Effector memory CD8-positive, alpha-beta T cell (primary cell): ENCODE measurements at places on chromosomes 6 and 20.

GRCh38 chr6:19052219-19052618, 665.1 kb downstream of the RNF144B start:
- DNase-seq = no peak

- DNase-seq = no peak
Observed at GRCh38 chr6:10163203-10163962, 251.5 kb downstream of the TFAP2A start.

DNA sequence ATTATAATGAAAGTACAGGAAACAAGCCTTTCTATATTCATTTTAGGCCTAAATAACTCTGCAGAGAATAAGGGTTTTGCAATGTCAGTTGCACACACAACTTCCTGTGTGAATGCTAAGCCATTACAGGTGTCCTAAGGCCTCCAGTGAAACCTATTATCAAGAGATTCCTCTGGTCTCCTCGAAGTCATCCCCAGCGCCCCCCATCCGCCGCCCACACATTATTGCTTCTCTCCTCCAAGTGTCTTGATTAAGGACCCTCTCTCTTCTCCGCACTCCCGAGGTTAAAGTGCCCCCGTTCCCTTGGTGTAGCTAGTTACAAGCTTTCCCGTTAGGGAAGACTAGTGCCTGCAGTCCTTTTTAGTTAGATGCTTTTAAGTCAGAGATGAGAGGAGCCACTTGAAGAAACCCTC, 1.3 kb downstream of the HIVEP2 start:
- DNase-seq = peak; percentile 40

DNA sequence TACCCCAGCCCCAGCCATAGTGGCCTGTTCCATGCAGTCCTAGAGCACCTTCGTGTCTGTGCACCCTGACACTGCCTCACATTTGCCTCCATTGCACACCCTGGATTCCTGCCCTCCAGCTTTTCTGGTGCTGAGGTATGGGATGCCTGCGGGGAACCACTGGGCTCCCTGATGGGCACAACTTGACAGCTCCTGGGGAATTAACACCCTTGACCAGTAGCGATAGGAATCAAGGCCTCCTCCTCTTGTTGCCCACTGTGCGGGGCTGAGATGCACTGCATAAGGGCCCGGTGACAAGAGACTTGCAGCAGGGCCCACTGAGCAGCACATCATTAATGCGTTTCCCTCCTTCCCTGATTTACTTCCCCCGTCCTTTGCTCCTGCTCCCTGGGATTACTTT, 235.6 kb upstream of the MOCS1 start:
- no peak for DNase-seq

GRCh38 chr6:140768133-140768532, 1364.6 kb upstream of the GJE1 start:
- DNase-seq = no peak

DNA sequence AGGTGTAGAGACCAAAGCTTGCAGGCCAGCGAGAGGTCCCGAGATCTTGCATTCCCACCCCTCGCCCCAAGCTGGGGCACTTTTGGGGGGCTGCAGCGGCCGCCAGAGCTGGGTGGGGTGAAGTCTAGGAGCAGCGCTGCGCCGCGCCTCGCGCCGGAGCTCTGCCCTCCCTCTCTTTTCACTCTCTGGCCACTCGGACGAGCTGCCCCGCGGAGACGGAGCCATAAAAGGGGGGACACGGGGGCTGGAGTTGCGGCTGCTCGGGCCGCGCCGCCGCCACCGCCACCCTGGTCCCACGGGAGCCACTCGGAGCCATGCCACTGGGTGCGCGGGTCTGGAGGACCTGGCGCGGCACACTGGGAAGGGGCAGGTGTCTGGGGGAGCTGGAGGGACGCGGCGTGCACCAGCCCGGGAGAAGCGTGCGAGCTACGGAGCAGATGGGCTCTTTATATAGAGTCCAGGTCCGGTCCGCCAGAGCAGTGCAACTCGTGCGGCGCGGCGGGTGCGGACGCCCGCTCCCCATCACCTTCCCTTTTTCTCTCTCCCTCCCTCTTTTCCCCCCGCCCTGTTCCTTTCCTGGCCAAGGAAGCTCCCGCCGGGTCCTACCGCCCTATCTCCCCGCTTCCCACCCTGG, 687 bp upstream of the HTR1B start:
- no peak for DNase-seq

DNA sequence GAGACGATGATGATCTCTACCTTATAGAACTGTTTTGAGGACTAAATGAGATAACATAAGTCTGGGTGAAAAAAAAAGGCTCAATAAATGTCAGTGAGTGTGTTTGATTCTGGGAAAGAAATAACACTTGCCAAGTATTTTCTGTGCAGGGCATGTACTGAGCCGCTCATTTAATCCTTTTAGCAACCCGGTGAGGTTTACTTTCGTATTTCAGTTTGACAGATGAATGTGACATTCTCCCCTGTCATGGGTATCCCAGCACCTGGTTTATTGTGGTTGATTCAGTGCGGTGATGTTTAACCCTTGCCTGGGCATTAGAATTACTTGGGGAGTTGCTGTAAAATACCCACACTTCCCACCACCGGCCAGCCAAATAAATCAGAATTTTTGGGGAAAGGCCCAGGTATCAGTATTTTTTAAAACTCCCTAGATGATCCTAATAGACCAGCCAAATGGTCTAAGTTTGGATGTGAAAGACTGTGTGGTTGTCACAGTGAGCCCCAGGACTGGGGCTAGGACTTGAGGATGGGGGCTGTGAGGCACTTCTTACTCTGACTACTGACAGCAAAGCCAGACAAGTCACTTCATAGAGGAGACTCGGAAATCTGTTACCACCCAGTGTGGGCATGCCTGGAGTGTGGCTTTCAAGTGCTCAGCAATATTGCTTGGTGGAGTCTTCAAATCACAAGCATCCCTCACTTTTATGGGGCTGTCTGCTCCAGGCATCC, 100.2 kb upstream of the KCNG1 start:
- no peak for DNase-seq

GRCh38 chr6:154653853-154654252, 79.4 kb upstream of the SCAF8 start:
- DNase-seq = no peak
